ENCODE measurements at places on chromosomes 1 and 21. TPM values are rescaled to one million over a fixed set of nuclear protein-coding genes. Genes with fewer than 3 reads are reported as not detected.

FCMR gene
- total RNA-seq: 0.41 TPM

ORC1 gene
- total RNA-seq: 14.3 TPM

FAM43B gene
- 3.0 TPM for total RNA-seq

GRCh38 chr1:153945131-153945794 lies 1.3 kb downstream of the DENND4B start:
- peak overlapping the region; percentile 78 for H3K27ac ChIP-seq
- peaks cover 14% of the 10 kb centered on the region for H3K4me1 ChIP-seq
- no peak for DNase-seq
- H3K4me3 ChIP-seq: peak overlapping the region; percentile 78
- no peaks in the 10 kb centered on the region for H3K27me3 ChIP-seq
- H3K36me3 ChIP-seq: no peaks in the 10 kb centered on the region

DNA sequence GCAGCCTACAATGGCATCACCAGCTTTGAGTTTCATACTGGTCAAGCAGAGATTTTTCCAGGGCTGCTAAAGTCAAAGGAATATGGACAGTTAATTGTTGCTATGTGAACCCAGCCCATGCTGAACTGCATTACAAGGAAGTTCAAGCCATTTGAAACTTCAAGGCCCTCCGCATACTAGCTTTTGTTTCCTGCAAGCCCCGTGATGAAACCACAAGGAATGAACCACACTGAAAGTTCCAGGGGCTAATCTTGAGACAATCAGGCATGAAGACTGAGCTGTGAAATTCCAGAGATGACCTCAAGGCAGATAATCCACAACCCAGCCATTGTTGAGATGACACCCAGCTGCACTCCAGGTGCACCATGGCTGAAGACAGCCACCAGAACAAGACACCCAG lies 180.8 kb downstream of the C1orf21 start:
- H3K4me3 ChIP-seq: no peak overlapping the region
- H3K27me3 ChIP-seq: 0 out of 2 replicates have a peak, but pooled peaks cover 2% of the 10 kb centered on the region
- no peak overlapping the region for H3K27ac ChIP-seq
- no peak for DNase-seq
- H3K4me1 ChIP-seq: no peaks in the 10 kb centered on the region

DNA sequence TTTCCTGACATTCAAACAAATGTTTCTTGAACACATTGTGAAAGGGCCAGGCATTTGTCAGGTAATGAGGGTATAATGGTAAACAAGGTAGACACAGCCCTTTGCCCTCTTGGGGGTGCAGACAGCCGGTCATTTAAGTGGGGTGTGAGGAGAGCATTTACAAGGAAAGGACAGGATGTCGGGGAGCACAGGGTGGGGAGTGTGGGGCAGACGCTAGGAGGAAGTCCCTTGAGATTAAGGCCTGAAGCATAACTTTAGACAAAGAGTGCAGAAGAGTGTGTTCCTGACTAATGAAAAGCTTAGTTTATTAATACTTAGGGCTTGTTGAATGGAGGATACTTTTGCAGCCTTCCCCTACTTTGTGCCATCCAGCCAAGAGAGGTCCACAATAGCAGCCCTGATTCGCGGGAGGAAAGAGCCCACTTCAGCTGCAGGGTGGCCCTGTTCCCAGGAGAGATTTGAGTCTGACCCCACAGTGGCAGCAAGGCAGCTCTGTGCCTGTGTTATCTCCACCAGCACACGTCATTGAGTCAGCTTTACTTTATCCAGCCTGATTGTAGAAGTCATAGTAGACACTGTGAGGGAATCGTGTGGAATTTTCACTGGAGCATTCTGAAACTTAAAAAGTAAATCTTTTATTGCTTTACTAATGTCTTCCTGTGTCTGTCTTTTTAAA lies 35.1 kb downstream of the MPZL1 start:
- 0 out of 2 replicates have a peak, but pooled peaks cover 2% of the 10 kb centered on the region for H3K4me1 ChIP-seq
- H3K36me3 ChIP-seq: no peaks in the 10 kb centered on the region
- no peak overlapping the region for H3K4me3 ChIP-seq
- DNase-seq: no peak

Data from Panc1 (cell line).